SK-N-SH treated with all-trans-retinoic acid at 6 μM for 48 hours (cell line): ENCODE measurements at places on chromosomes 5 and 9.

DNA sequence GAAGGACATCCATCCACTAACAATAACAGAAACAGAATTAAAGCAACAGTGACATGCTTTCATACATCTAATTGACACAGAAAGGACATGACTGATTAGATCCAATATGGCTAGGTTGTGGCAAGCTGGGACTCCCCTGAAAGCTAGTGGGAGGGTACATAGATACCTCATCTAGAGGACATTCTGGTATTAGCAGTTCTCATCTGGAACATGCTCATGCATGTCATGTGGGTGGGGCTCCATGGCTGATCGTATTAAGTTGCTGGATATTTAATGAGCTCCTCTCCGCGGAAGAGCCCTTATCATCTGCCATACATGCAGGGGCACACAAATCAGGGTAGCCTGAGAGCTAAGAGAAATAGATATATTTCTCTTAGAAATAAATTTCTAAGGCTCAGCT lies 358.9 kb downstream of the ICE1 start:
- ATAC-seq, result no peak

- ATAC-seq, result no peak
These were observed 213.7 kb downstream of the RFK start for GRCh38 chr9:76180541-76180940.

- ATAC-seq, result no peak
These were observed 70.0 kb downstream of the SECISBP2 start for GRCh38 chr9:89388084-89388867.

DNA sequence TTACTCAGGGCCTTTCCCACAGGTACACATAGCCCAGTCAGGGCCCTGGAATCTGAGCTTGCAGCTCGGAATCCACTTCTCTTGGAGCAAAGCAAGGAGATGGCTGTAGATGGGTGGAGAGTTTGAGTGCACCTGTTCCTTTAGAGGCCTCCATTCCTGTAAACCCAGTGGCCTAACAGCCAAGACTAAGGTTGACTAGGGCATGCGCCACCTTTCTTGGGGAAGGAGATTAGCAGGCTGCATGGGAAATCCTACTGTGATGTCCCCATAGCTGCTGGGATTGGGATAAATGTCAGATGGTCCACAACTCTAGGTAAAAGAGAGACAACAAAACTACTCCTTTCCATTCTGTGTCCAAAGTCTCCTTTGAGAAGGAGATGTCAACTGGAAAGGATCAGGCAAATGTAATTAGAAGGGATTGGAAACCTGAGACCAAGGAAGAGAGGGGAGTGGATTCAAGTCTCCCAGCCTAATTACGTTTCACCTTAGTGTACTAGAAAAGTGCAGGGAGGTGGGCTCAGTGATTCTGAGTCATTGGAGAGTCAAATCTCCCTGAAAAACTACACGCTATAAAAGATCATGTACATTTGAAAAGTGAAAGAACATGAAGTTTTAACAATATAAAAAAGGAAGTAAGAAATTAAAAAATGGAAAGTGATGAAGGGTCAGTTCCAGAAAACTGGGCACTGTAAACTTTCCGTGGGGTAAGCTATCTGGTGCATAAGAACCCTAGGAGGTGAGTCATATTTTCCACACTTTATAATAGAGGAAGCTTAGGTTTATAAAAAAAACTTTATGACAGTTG lies 104.2 kb downstream of the SEC61B start:
- peak; percentile 80 for ATAC-seq

- no peak for ATAC-seq
These were observed at the start of gene ENTPD2 for GRCh38 chr9:137053944-137054931. ENTPD2 (minus strand) TSS chr9:137054061; CDS start chr9:137053997, 64 bp downstream.

DNA sequence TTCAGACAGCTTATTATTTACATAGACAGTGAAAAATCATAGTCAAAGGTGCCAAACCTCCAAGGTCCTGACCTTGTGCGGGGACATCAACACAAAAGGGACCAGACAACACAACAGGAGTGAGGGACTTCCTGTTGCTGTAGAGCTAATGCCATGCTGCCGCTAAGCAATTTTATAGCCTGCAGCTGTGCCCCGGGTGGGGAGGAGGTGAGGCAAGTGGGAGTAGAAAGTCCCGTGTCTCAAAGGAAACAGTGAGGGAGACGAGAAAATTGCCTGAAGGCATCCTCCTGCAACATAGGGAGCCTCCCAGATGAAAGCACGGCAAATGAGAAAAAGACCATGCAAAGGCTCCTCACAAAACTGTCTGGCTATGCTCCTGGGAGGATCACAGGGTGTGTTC lies 58.8 kb downstream of the CAAP1 start:
- no peak for ATAC-seq

- peak; percentile 86 for ATAC-seq
These were observed 416.9 kb downstream of the PSAT1 start for GRCh38 chr9:78713614-78714405.

DNA sequence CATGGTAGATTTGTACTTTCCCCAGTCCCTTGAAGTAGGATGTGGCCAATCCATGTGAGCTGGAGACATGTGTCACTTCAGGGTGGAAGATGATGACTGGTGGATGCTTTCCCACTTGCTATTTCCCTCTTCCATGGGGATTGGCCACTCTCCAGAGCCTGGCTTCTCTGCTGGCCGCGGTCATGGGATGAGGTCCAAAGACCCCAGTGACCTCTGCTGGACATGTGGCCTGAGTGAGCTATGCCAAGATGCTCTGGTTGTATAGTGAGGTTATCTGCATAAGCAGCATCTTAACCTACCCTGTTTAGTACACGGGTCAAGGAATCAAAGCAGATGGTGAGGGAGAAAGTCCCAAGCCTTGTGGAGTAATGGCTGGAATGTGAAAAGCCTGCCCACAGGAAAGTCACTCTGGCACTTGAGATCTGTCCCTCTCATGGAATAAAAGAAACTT lies 47.1 kb downstream of the SH3PXD2B start:
- peak; percentile 28; the same call in 1 of the 3 replicates for ATAC-seq

DNA sequence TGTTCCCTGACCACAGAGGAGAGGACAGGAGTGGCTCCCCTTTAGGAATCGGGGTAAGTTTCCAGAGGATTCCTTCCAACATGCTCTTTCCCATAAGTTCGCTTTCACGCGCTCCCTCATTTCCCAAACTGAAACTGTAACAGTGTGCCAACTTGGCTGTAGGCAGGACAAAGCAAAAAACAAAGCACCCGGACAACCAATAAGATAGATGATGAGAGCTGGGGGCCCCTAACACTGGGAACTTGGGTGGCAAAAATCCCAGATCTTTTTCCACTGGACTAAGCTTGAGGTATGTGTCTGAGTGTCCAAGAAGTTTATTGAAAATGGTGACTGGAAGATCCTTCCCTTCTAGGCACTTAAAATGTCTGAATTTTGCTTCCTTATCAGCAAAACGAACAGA lies 258.7 kb upstream of the IL12B start:
- ATAC-seq, result no peak

GRCh38 chr9:104746285-104746684 lies 1.2 kb upstream of the NIPSNAP3A start:
- ATAC-seq, result no peak

DNA sequence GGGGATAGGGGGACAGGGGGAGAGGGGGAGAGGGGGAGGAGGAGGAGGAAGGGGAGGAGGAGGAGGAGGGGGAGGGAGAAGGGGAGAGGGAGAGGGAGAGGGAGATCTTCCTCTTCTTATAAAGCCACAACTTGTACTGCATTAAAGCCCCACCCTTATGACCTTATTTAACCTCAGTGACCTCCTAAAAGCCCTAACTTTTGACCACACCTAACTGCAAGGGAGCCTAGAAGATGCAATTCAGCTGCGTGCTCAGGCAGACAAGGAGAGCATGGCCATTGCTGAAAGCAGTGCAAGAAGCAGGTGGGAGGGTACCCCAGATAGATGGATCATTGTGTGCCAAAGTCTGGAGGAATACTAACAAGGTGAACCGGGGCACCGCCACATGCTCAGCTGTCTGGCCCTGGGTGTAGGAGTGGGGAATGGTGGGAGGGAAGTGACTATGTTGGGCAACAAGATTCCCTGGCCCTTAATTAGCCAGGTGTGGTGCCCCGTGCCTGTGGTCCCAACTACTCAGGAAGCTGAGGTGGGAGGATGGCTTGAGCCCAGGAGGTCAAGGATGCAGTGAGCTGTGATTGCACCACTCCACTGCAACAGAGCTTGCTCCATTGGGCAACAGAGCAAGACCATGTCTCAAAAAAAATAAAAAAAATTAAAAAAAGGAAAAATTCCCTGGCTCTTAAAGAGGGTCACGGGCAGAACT lies 125.4 kb upstream of the BOD1 start:
- ATAC-seq, result no peak

GRCh38 chr9:135343136-135343535 lies 136.4 kb upstream of the PPP1R26 start:
- no peak for ATAC-seq

- ATAC-seq, result no peak
These were observed 158.8 kb downstream of the TMEM161B start for GRCh38 chr5:88109818-88110217.

- ATAC-seq, result no peak
These were observed 1203.4 kb downstream of the MAT2B start for GRCh38 chr5:164708831-164709230.

GRCh38 chr9:69249337-69249736 lies 75.3 kb downstream of the TJP2 start:
- ATAC-seq, result peak; percentile 50; the same call in 2 of the 3 replicates

GRCh38 chr9:16136451-16136850 lies 583.6 kb downstream of the CCDC171 start:
- ATAC-seq, result no peak

- no peak for ATAC-seq
These were observed 31.9 kb upstream of the FTMT start for GRCh38 chr5:121819682-121820261.

GRCh38 chr9:21711504-21711903 lies 90.9 kb upstream of the MTAP start:
- ATAC-seq, result no peak

GRCh38 chr9:98600631-98601030 lies 108.1 kb downstream of the GABBR2 start:
- ATAC-seq, result no peak

DNA sequence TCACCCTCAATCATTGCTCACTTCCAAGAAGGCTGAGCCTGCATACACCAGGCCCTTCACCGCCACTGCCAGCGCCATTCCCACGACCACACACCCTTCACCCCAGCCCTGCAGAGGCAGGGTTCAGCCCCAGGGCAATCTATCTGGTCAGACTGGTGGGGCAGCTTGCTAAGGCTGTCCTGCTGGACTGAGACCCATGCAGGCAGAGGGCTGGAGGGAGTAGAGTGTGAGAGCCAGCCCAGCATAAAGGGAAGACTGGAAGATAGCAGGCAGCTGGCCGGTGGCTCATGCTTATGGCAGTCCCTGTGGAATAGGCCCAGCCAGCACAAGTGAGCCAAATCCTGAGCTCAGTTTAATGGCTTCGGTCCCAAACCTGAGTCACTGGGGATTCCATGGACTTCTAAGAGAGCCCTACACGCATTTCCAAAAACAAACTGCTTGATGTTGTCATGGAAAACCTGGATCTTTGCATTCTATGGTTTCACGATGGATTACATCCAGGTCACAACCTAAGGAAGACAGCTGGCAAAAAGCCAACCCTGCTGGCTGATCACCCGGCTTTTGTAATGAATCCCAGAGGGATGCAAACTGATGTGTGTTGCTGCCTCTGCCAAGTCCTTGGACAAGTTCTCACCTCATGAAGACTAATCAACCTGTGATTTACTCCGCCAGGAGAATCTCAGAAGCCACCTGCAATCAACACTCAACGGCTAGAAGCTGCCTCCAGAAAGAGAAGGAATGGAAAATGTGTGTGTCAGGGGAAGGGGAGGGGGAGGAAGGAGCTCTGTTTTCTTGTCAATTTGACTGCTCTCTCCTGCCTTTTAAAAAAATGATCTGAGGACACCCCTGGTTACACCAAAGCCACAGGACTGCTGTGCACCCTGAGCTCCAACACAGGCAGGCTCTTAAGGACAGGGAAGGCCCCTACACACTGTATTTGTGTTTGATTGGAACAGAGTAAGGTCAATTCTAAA lies 143.6 kb downstream of the LHFPL2 start:
- peak; percentile 87 for ATAC-seq

GRCh38 chr9:12667892-12668291 lies 25.3 kb upstream of the TYRP1 start:
- no peak for ATAC-seq

- ATAC-seq, result peak; percentile 80
These were observed 225.0 kb downstream of the VPS13A start for GRCh38 chr9:77402286-77402685.

DNA sequence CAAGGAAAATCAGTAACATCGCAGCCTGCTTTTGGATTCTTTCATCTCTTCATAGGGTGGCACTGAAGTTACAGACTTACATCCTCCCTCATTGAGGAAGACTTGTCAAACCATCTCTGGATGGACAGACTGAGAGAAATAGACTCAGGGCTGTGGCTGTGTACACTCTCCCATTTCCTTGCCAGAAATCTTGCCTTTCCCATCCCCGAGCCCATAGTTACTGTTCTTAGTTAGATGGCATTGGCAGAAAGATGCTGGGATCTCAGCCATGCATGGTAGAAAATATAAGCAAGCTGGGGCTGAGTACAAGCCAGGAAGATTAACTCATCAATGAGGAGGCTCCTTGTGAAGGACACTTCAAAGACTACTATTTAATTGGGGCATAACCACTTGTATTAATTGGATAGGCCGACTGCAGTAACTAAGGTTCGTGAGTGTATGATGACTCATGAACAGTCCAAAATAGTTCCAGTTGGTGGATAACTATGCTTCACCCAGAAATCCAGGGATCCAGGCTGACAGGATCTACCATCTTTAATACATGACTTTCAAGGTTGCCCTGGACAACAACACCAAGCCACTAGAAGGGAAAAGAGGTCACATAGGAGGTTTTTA lies 137.9 kb downstream of the TMEM38B start:
- ATAC-seq, result no peak

DNA sequence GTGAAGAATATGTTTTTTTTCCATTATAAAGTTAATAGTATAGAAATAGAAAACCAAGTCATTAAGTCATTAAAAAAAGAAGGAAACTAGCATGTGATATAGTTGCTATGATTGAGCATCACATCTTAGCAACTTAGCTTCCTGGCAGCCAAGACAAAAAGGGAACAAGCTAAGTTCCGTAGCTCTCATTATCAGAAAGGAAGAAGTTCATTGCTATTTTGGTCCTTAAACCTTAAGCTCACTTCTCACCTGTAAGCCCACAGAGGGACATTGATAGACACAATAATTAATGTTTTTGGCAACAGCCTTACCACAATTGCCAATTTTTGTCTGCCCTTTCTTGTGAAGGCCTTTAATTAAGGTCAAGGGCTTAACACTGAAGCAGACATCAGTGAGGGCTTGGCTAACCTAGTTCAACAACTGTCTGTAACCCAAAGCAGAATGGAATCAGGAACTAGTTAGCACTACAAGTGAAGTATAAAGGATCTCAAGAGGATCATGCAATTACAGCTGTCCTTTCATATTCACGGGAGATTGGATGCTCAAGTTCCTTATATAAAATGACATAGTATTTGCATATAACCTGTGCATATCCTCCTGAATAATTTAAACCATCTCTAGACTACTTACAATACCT lies 24.0 kb upstream of the KLF4 start:
- no peak for ATAC-seq

- no peak for ATAC-seq
These were observed 16.6 kb upstream of the ELAVL2 start for GRCh38 chr9:23842565-23843129.

- no peak; the same call in 2 of the 3 replicates for ATAC-seq
These were observed 41.2 kb downstream of the NADK2 start for GRCh38 chr5:36200513-36200912.

- no peak for ATAC-seq
These were observed 81.0 kb upstream of the DAB2 start for GRCh38 chr5:39505791-39506190.
